ENCODE measurements at places on chromosomes 11 and 22.

DNA sequence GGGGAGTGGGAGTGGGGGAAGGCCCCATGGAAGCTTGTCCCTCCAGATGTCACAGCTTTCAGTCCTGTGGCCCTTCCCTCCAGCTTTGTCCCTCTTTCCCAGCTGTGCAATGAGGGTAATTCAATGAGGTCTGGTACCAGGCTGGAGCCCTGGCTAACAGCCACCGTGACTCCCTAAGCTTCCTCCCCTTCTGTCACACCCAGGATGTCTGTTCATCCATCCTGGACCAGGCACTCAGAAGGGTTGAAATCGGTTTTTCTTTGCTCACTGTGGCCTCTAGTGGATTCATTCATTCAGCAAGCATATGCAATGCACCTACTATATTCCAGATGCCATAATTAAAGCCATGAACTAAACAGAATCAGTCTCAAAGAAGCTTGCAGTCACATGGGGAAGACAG, 38.7 kb downstream of the SYT13 start:
- no peak for DNase-seq

DNA sequence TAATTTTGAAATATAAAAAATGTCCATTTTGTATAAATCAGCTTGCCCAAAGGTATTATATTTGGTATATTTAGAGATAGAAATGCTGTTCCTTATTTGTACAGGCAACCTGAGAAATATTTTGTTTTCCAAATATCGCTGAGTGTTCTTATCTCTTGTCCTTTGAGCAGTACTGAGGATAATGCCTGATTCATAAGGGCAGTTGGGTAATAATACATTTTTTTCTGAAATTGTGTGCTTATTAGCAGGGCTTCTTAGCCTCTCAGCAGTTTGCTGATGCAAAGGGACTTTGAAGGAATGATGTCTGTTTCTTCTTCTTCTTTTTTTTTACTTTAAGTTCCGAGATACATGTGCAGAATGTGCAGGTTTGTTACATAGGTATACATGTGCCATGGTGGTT, 69.1 kb downstream of the LDLRAD3 start:
- DNase-seq: no peak

GRCh38 chr11:24070435-24070834, 426.4 kb upstream of the LUZP2 start:
- DNase-seq: no peak

GRCh38 chr11:9573775-9574621, 528 bp downstream of the WEE1 start:
- no peak for DNase-seq

DNA sequence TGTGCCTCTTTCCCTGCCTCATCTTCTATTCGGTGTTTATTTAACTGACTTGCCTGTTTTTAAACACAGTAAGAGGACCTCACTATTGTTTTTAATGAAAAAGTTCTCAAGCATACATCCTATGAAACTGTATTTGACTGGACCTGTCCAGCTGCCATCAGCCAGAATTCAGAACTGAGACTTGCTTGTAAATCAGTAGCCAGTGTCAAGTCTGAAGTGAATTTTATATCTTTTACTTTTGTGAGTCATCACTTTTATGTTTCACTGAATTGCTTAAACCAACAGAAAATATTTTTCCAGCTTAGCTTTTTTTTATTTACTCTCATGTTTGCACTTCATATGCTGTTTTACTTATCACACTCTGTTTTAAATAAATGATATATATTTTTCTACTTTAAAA, 88.3 kb downstream of the LUZP2 start:
- no peak for DNase-seq

- no peak for DNase-seq
These were observed 3.9 kb downstream of the ATF4 start for GRCh38 chr22:39524089-39524752.

- no peak for DNase-seq
These were observed 638 bp downstream of the NRGN start for GRCh38 chr11:124740277-124740882.

DNA sequence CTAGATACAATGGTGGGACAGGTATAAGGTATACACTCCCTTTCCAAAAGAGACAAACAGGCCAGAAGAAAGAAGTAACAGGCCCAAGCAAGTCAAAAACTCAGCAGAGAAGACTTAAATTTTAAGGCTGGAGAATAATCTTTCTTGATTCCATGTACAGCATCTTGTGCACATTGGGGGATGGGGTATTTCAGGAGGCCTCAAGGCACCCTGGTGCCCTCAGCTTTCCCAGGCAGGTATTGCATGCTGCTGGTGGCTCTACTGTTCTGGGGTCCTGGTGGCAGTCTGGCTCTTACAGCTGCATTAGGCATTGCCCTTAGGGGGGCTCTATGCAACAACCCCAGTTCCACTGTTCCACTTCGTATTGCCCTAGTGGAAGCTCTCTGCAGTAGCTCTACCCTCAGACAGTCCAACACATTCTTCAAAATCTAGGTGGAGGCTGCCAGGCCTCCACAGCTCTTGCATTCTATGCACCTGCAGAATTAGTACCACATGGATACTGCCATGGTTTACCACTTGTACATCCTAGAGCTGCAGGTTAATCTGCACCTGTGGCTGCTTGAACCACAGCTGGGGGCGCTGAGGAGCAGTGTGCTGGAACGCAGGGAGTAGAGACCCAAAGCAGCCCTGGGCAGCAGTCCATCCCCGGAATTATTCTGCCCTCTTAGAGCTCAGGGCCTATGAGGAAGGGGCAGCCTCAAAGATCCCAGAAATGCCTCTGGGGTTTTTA, 4.2 kb upstream of the CTSC start:
- no peak for DNase-seq

- no peak for DNase-seq
These were observed 4.5 kb upstream of the CCDC81 start for GRCh38 chr11:86370171-86370570.

- no peak for DNase-seq
These were observed 482.8 kb downstream of the TBC1D22A start for GRCh38 chr22:47245286-47245685.

GRCh38 chr11:8477680-8478079, 116.3 kb downstream of the STK33 start:
- DNase-seq: no peak

DNA sequence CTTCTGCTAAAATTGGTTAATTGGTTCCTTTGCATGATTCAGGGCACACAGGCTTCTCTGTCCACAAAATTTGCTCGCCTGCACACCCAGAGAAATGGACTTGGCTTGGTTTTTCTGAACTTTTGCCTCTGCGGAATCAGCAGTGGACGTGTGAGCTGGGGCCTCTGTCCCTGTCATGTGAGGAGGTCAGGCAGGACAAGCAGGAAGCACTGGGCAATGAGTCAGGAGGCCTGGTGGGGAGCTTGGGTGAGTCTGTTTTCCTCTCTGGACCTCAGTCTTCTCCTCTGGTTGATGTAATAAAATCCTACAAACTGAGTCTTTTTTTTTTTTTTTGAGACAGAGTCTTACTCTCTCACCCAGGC, 10.4 kb upstream of the CELSR1 start:
- DNase-seq: no peak

- DNase-seq: no peak
These were observed 119.0 kb downstream of the CSTPP1 start for GRCh38 chr11:47055534-47055933.

GRCh38 chr11:82680252-82680651, 53.4 kb downstream of the FAM181B start:
- DNase-seq: no peak

- no peak for DNase-seq
These were observed 5.9 kb downstream of the TOM1 start for GRCh38 chr22:35305525-35306070.

- no peak for DNase-seq
These were observed 3.6 kb upstream of the UBE2L3 start for GRCh38 chr22:21563912-21564311.

DNA sequence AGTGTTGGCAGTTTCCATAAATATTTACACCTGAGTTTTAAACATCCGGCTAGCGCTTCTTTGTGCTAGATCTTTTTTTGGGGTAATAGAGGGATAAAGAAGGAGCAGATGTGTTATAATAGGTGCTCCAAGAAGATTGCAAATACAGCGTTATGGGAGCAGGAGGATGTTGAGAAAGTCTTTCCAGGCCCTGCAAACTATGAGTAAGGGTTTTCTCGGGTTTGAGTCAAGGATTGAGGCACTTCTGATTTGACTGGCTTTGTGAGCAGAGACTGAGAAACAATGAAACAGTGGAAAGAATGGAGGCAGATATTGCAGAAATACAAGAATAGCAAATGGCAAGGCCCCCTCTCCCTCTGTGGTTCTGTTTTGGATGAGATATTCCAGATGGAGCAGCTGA, 155.0 kb upstream of the TIMP3 start:
- no peak for DNase-seq

- DNase-seq: no peak
These were observed 323.6 kb downstream of the AASDHPPT start for GRCh38 chr11:106400949-106401570.

DNA sequence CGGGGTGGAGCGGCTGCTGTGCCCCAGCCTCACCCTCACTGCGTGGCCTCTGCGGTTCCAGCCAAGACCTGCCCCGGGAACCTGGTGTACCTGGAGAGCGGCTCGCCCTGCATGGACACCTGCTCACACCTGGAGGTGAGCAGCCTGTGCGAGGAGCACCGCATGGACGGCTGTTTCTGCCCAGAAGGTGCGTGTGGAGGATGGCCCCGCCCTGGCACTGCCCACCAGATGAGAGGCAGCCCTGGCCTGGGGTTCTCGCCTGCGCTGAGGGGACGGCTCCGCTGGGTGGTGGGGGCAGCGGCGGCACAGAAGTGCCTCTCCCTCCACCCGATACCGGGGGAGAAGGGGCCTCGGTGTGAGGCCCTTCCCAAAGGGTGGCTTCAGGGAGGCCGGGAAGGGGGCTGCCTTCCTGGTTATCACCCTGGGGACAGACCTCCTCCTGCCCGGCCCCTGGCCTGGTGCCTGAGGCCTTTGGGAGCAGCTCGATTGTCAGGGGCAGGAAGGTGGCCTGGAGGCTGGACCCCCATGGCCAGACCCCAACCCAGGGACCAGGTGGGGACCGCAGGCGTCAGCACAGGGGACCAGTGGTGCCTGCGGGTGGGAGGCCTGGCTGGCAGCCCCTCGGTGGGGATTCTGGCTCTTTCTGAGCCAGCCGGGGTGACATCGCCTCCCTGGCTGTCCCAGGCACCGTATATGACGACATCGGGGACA, 7.1 kb downstream of the MUC2 start:
- DNase-seq: no peak

GRCh38 chr11:132177106-132177505, 806.7 kb downstream of the NTM start:
- no peak for DNase-seq

DNA sequence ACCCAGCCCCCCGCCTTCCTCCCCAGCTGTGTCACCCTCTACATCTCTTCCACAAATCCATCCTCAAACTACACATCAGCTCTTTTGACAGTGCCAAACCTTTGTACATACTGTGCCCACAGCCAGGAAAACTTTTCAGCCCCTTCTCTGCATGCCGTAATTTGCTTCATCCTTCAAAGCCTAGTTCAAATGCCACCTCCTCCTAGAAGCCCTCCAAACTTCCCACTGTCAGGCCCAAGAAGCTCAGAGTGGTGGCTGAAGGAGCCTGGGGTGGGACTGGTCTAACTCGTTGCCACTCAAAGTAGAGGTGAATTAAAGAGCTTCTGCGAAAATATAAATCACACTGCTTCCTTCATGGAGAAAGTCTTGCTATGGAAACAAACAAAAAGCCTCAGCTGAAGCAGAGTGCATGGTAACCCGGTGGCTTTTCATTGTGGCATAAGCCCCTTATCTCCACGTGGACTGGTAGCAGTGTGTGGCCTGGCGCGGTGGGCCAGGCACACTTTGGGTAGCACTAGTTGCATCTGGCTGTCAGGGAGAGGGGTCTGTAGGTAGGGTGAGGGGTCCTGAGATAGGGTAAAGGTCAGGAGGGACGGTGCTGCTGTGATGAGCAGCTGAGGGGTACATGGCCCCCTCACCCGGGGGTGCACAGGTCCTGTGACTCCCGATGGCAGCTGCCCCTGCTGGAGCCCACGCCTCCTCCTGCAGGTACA, 76.9 kb downstream of the MYO7A start:
- no peak for DNase-seq

GRCh38 chr11:72522186-72522585, 87.9 kb upstream of the CLPB start:
- no peak for DNase-seq

GRCh38 chr22:17436981-17437412, 67.7 kb downstream of the CECR2 start:
- no peak for DNase-seq

DNA sequence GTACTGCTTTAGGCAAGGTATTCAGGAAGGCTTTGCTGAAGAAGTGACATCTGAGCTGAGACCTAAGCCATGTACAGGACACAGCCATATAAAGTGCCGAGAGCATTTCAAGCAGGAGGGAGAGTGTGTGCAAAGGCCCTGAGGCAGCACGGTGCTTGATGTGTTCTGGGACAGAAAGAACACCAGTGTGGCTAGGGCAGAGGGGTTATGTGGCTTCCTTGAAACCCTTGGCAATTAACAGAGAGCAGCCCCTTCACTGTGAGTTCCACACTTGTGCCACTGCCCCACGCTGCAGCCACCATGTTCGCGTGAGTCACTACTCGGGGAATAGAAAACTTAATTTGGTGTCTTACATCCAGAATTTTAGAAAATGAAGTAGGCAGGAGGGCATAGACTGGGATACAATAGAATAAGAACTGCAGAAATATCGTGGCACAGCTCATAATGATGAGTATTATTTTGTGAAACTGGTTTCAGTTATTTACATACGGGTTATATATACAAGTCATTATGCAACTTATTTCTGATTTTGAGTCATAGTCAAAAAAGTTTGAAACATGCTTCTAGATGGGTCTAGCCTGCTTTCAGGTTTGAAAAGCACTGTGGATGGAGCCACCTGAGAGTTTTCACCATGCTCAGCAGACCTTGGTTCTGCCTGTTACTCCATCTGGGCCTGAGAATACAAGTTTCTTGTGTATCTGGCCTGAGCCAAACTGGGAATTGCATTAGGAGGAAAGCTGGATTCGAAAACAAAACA, 11.8 kb downstream of the IL10RA start:
- DNase-seq: no peak

DNA sequence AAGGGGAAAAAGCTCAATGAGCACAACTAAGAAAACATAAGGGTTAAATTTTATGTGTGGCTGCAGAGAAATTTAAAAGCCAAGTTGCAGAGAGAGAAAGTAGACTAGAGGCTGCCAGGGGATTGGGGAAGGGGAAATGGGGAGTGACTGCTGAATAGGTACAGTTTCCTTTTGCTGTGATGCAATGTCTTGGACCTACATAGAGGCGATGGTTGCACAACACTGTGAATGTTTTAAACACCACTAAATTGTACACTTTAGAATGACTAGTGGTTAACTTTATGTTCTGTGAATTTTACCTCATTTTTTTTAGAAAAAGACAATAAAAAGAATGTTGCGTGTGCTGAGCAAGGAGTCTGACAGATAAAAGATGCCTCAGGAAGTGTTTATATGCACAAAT, 36.5 kb downstream of the TENM4 start:
- DNase-seq: no peak

GRCh38 chr11:19711911-19712280, 741 bp upstream of the NAV2 start:
- DNase-seq: no peak

DNA sequence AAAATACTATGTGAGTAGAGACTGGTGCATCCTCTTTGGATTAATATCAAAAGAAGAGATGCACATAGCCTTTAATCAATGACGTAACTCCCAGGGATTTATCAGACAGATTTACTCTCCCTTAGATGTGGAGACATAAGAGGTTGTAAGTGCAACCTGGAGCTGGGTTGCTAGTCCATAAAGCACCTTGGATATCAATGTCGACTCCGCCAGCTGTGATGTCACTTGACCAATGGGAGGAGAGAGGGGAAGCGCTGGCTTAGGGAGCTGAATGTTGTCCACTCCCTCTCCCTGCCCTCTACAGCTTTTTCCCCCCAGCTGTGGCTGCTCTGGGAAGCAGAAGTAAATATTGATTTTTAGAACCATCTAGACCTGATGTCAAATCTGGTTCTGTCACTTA, 28.9 kb upstream of the TMEM86A start:
- DNase-seq: no peak
